AG09309 (cell line): ENCODE measurements at places on chromosomes 7 and 10.

DNA sequence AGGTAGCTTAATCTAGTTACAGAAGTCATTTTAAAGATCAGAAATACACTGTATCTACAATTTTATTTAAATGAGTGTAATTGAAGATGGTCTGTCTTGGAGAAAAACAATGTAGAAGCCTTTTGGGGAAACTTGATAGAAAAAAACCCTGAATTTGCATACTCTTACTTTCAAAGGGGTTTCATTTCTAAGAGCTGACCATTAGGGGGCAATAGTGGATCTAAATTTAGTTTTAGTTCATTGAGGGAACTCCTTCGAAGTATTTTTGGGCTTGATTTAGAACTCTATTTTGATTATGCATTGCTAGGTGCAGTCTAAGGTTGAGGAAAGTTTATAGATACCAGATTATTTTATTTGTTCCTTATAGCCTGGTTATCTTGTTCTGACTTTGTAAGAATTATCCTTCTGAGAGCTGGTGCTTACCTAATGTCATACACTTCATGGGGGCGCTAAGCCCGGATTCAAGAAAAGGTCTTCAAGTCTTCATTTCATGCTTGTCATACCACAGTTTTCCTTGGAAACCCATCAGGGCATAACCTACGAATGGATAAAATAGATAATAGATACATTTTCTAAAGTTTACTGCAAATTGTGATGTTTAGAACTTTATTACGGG is 69.1 kb upstream of the MXI1 start:
- DNase-seq: peak; percentile 35

DNA sequence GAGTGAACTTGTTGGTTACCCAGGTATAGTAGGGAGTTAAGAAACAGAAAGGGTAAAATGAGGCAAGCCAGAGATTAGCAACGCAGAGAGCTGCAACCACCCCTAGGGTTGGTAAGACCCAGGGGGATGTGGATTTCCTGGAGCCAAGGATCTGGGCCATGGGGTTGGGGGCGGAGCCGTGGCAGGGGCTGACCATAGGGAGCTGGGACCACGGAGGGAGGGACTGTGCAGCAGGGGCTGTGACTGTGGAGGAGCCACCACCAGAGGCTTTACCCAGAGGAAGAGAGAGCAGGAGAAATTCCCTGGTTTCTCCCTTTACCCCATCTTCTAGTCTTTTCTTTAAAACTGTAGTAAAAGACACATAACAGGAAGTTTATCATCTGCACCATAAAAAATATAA is 58.6 kb upstream of the BAIAP2L1 start:
- no peak for DNase-seq

DNA sequence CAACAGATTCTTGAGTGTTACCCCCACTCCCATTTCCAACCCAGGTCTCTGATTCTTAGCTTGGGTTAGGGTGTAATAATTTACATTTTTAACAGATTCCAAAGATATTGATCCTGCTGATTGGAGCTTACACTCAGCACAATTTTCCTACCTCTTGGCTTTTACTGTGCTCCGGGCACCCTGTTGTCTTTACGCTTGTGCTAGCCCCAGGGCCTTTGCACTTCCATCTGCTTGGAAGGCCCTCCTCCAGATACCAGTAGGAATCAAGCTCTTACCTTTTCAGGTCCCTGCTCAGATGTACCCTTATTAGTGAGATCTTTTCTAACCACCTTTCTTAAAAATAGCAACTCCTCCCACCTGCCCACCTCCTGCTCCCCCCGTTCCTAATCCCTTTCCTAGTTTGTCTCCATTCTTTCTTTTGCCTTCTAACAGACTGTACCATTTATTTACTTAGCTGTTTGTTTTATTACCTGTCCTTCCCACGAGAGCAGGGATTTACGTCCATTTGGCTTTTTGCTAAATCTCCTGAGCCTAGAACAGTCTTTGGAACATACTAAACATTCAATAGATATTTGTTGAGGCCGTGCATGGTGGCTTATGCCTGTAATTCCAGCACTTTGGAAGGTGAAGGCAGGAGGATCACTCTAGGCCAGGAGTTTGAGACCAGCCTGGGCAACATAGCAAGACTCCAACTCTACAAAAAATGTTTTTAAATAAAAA is 316.3 kb downstream of the PRPF18 start:
- no peak for DNase-seq

DNA sequence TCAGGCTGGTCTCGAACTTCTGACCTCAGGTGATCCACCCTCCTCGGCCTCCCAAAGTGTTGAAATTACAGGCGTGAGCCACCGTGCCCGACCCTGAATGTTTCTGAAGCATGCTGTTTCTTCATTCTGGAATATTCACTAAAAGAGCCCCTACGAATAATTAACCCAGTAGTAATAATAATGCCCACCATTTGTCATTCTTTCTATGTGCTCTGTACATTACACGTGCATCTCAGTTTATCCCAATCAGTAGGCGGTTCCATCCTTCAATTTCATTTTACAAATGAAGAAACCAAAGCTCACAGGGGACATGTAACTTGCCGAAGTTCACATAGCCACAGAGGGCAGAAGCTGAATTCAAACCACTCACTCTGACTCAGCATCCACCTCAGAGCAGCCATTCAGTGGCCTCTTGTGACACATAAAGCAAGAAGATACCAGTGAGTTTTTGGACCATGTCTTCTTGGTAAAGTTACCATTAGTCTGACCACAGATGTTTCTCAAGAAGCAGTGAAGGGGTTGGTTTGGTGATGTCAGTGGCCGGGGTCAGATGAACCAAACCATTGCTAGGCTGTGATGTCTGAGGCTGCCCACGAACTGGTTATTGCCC is 71.9 kb upstream of the DUSP5 start:
- peak; percentile 99 for DNase-seq

DNA sequence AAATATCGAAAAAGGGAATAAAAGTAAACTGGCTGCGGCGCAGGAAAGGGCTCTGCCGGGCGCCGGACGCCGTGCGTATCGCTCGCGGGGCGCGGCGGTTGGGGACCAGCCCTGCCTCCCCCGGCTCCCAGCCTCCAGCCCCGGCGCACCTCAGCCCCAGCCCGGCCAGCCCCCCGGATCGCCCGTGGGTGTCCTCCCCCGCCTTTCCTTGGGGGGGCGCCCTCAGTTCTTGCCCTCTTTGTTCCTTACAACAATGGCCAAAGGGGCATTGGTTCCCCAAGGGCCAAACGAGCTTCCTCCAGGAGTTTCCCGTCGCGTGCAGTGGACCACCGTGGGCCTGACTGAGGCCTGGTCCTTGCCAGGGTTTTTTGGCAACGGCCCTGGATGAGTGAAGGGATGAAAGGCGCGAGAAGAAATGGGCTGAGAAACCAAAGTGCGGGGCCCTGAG is 1.2 kb downstream of the MACROH2A2 start:
- DNase-seq: no peak

DNA sequence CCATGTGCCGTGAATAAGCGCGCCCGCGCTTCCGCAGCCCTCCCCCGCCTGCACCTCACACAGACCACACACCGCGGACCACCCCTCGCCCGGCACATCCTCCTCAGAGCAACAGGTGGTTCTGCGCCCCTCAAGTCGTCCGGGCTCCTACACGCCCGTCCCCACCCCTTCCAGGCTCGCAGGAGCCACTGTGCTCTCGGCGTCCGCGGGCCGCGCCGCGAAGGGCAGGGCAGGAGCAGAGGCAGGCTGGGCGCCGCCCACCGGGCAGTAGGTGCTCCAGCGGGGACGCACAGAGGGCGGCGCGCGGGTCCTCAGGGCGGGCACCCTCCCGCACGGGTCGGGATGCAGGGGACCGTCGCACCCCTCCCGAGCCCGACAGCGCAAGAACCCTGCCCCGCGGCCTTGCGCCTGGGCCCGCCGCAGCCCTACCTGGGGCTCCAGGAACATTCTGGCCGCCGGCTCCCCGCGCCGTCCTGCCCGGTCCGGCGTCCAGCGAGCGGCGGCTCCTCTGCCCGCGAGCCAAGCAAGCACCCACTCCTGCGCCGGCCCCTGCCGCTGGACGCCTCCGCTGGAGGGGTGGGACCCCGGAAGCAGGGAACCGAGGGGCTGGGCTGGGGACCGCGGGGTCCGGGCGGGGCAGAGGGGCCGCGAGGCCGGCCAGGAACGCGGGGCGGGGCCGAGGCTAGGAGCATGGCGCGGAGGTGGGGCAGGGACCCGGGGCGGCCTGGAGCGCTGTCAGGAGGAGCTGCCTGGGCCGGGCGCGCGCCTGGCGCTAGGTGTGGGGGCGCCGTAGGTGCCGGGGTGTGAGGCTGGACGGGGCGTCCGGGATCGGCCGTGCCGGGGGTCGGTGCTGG is 37.4 kb downstream of the RASGEF1A start:
- DNase-seq: no peak

DNA sequence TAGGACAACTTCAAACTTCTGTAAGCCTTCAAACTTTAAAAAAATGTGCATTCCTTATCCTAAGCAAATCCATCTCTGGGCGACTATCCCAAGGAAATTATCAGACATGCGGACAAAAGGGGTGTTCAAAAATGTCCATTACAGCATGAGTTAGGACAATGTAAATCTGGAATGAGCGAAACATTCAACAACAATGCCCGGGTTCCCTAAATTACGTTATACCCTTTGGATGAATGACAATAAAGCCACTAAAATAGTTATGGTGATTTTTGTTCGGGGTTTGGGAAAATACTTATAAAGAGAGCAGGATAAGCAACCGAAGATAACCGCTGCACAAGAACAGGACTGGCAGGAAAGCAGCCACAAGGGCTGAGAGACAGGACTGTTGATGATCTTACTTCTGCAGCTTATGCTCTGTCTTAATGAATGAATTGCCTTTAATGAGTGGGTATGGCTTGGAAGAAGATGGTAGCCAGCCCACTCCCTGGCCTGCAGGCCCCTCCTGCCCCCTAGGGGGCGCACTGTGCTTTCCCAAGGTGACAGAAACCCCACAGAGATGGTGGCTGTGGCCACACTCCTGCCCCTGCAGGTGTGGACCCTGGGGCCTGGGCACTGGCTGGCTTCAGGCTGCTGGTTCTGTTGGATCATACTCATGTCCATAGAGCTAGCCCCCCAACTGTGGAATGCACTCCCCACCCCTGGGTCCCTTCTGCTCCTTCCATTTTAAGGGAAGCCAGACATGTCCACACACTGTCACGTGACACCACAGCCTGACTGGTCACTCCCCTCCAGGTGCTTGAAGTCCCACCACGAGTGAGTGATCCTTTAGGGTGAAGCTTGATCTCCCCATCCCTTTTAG is 45.0 kb downstream of the ZCCHC24 start:
- DNase-seq: no peak

GRCh38 chr7:159237022-159237653 is 92.5 kb upstream of the VIPR2 start:
- no peak for DNase-seq

DNA sequence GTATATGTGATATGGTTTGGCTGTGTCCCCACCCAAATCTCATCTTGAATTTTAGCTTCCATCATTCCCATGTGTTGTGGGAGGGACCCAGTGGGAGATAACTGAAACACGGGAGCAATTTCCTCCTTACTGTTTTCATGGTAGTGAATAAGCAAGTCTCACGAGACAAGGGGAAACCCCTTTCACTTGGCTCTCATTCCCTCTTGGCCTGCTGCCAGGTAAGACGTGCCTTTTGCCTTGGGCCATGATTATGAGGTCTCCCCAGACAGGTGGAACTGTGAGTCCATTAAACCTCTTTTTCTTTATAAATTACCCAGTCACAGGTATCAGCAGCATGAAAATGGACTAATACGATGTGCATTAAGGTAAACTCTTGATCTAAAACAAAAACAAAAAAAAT is 357.1 kb upstream of the AOAH start:
- no peak for DNase-seq

DNA sequence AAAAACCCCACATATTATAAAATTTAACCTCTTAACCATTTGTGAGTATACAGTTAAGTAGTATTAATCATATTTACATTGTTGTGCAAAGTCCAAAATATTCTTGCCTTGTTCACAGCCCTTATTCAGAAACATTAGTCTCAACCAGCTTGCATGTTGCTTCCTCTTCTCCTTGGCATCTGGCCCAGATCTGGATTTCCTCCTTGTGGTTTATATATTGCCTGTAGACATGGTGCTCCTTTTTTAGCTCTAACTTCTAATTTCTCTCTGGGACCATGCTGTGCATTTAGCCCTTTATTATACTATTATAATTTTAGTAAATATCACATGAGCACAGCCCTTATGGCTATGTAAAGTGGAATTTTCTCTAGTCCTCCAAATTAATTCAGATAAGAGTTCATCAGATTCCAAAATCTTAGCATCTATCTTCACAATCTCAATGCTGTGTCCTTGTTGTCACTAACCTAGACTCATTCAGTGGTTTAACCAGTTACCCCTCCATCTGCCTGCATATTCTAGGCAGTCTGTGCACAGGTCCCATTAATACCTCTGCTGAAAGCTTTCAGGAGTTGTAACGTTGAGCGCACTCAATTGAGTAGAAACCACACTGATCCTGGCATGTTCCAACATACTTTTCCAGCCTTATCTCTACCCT is 7.9 kb downstream of the CPED1 start:
- peak; percentile 74 for DNase-seq

- no peak for DNase-seq
Measured at GRCh38 chr10:80408242-80409101, at the start of gene PRXL2A. Gene PRXL2A (plus strand): TSS chr10:80408551. CDS start chr10:80420468, 11,917 bp downstream.
